Psoas muscle (tissue), 8 donors: ENCODE measurements at places on chromosomes 5 and 9. TPM values are rescaled to one million over a fixed set of nuclear protein-coding genes. Genes with fewer than 3 reads are reported as not detected.

Gene MEIKIN
- total RNA-seq = not detected

Gene LCN1
- not detected for total RNA-seq

Gene IZUMO3
- not detected for total RNA-seq

Gene PCDHB12
- total RNA-seq = 0.93 TPM

Gene NPR3
- 30.4 TPM for total RNA-seq
